ENCODE measurements at places on chromosomes 3 and 15. TPM values are rescaled to one million over a fixed set of nuclear protein-coding genes. Genes with fewer than 3 reads are reported as not detected.

AADACL2 gene
- not detected for total RNA-seq

GUCA1C gene
- not detected for total RNA-seq

DNA sequence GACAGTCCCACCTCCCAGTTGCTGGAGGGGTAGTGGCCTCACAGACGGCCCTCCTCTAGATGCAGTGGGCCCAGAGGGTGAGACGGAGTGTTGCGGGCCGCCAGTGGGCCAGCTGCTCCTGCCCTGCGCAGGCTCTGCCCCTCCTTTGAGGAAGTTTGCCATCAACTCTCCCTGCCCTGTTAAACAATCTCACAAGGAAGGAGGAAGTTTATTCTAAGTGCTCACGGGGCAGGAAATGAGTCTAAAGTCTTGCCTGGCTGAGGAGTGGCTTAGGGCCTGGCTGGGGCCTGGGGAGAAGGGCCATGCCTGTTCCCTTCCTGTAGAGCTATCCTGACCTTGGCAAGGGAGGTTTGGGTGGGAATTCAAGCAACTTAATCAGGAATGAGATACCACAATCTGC lies at the start of gene FAM3D:
TSS of gene FAM3D (minus strand) at position 92 of the 400 bp plus-strand sequence. CDS start 11,211 bp downstream, outside the sequence.
- DNase-seq, result no peak

DNA sequence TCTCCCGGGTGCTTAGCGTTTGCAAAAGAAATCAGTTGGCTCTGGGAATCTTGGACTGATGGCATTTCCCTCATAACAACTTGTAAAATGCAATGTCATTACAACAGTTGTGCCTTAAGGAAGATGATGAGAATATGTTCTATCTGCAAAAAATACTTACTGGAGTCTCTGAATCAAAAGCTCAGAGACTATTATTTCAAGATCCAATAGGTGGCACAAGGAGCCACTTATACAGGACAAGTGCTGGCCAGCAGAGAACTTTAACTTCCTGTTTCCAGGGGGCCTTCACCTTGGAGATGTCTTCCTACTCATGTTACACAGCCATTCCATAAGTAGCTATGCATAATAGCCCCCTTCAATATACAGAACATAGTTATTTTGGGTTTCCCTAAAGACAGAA lies 8.9 kb upstream of the RPS27L start:
- no peak for DNase-seq

KBTBD13 gene
- not detected for total RNA-seq

DNA sequence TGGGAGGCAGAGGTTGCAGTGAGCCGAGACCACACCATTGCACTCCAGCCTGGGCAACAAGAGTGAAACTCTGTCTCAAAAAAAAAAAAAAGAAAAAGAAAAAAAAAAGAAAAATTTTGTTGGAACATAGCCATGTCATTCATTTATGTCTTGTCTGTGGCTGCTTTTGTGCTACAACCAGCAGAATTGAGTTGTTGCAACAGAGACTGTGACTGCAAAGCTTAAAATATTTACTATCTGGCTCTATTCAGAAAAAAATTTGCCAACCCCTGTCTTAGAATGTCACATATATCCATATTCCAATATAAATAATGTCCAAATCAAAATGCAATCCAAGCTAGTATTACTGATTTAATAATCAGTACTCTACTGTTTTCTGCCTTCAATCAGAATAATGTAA lies 25.1 kb downstream of the CD80 start:
- no peak for DNase-seq

GRCh38 chr3:160084998-160085397 lies 96.4 kb downstream of the IL12A start:
- no peak for DNase-seq

DNA sequence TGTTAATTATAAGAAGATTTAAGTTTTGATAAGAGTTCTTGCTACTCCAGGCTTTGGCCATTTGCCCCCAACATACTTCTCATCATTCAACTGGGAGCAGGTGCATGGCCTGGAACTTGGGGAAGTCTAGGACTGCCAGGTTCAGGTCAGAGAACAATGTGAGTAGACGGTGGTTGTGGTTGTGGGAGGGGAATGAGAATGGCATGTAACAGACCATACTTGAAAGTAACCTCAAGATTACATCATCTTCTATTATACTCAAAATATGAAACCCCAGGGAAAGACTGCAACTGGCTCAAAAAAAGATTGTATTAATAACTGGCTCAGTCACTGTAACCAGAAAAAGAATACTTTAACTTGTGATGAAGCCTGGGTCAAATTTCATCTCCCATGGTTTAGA lies 364.9 kb upstream of the DPPA4 start:
- no peak for DNase-seq

ZMYND10 gene
- 0.17 TPM for total RNA-seq

NEK10 gene
- total RNA-seq, result 0.29 TPM

GRCh38 chr15:97944724-97945123 lies 15.8 kb upstream of the ARRDC4 start:
- no peak for DNase-seq

- no peak for DNase-seq
Measured at GRCh38 chr3:38118421-38119247, 18.3 kb downstream of the ACAA1 start.

All from Daoy (cell line).